ENCODE measurements at places on chromosomes 2 and 18.
A peak's percentile ranks its signal among the peaks of the same experiment; 100 is the strongest.

DNA sequence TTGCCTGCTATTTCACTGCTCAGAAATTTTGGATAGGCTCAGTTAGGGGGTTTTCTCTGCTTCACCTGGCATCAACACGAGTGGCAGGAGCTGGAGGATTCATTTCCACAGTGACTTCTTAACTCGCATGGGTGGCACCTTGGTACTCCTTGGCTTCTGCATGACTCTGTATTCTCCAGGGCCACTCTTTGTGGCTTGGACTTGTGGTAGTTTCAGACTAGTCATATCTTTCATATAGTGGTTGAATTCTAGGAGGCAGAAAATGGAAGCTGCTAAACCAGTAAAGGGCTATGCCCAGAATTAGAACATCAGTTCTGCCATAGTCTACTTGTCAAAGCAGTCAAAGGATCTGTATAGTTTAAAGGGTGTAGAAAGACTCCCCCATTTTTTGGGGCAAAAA is 6.8 kb downstream of the MAIP1 start:
- DNase-seq: no peak

GRCh38 chr2:45714679-45715078 is 63.2 kb downstream of the PRKCE start:
- no peak for DNase-seq

GRCh38 chr2:225270861-225271260 is 128.6 kb upstream of the NYAP2 start:
- peak; percentile 41 for DNase-seq

- DNase-seq: no peak
Observed at GRCh38 chr18:49189772-49190171, 239.0 kb upstream of the SMAD7 start.

DNA sequence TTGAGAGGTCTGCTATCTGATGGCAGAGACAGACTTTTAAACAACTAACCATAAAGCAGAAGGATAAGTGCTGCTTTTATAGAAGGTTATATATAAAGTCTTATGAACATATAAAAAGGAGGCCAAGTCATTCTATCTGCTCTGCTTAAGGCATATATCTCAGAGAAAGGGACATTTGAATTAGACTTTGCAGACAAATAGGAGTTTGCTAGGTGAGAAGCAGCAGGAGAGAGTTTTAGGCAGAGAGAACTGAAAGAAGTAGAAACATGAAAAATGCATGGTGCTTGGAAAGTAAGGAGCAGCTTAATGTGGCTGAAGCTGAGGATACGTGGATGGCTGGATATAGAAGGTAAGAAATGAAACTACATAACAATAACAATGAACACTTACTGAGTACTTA is 65.4 kb downstream of the LYPD1 start:
- no peak for DNase-seq

DNA sequence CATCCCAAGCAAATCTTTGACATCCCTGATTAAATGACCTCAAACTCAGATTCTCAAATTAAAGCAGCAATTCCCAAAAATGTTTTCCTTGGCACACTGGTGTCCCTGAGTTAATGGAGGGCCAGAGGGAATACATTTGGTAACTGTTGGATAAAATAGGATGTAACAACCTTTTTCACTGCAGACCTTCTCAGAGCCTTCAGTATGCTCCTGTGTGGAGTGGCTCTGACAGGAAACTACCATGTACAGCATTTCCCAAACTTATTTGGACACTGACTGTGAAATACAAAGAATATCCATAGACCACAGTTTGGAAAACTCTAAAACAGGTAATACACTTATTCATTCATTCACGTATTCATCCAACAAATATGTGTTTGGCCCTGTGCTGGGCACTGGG is 91.8 kb downstream of the TFCP2L1 start:
- DNase-seq: no peak

GRCh38 chr18:8657873-8658470 is 47.4 kb upstream of the MTCL1 start:
- DNase-seq: no peak

DNA sequence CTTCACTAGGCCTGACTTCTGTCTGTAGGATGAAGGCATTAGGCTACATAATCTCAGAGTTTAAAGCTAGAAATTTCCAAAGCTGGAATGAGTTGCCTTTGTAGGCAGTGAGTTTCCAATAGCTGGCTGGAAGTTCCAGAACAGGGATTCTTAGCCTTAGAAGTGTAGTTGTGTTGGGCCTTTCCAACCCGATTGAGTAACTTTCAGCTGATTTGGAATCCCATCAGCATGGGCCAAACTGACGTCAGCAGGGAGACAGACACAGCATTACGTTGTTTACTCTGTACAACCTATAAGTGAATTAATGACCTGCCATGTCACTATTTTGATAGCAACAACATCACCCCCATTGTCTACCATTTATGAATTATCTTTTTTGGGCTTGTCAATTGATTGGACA is 56.9 kb downstream of the SETBP1 start:
- DNase-seq: no peak

DNA sequence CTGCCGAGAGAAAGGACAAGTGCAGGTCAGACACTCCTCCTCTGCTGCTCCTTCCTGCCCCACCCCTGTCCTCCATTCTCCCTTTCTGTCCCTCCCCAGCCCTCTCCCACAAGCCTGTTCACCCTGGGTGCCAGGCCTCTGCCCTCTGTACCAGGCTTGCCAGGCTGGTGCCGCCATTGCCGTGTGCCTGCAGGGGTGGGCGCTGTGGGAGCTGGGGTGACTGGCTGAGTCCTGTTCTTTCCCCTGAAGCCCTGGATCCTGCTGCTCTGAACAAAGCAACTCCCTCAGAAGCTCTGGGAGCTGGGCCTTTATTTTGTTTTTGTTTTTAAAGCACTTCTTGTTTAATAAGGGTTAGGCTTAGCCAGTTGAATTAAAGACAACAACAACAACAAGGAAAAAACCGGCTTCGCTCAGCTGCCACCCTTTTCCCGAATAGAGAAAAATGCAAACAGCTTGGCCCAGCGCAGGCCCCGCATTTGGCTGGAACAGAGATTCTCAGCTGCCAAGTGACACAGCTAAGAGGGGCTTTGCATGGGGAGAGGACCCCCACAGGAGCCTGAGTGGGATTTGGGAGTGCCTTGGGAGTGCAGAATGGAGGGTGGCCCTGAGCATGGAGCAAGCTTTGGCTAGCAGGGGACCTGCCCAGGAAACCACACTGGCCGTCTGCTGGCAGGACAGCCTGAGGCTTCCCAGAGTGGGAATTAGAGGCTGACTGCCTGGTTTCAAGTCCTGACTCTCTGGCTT is 9.1 kb downstream of the PCARE start:
- DNase-seq: no peak

GRCh38 chr2:221025398-221025797 is 546.7 kb downstream of the EPHA4 start:
- DNase-seq: no peak

DNA sequence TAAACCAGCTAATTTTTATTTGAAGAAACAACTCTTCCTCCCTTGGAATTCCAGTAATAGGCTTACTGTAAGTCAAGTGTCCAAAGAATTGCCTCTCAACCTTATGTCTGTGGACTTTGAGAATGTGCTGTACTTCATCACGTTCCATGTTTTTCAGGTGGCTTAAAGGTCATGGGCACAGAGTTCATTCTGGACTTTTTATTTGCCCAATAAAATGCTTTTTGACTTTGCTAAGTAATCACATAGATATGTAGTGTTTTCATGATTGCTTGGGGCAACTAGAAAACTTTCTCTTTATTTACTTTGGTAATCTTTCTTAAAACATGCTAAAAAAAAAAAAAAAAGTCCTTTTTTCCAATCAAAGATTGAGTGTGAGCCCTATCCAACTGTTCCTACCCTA is 10.4 kb upstream of the DNAH7 start:
- no peak for DNase-seq

DNA sequence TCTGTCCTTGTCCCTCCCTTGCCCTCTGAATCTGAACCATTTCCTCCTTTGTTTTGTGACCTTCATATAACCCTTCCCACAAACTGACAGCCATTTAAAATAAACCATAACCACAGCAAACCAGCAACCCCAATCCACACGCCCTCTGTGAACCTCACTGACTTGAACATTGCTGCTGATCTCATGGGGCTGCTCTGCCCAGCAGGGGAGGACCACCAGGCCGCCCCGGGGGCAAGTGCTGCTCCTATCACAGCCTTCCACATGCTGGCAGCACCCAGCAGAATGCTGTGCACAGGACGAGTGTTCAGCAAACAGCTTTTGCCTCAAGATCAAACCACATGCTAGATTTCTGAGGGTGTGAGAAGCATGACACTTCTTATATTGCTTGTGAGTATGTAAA is 73.9 kb upstream of the UXS1 start:
- peak; percentile 2 for DNase-seq

- DNase-seq: no peak
Observed at GRCh38 chr18:39624961-39625360, 2059.4 kb upstream of the CELF4 start.

- no peak for DNase-seq
Observed at GRCh38 chr2:11795590-11795989, 49.2 kb downstream of the LPIN1 start.

GRCh38 chr18:24810561-24811305 is 350.3 kb downstream of the HRH4 start:
- no peak for DNase-seq

DNA sequence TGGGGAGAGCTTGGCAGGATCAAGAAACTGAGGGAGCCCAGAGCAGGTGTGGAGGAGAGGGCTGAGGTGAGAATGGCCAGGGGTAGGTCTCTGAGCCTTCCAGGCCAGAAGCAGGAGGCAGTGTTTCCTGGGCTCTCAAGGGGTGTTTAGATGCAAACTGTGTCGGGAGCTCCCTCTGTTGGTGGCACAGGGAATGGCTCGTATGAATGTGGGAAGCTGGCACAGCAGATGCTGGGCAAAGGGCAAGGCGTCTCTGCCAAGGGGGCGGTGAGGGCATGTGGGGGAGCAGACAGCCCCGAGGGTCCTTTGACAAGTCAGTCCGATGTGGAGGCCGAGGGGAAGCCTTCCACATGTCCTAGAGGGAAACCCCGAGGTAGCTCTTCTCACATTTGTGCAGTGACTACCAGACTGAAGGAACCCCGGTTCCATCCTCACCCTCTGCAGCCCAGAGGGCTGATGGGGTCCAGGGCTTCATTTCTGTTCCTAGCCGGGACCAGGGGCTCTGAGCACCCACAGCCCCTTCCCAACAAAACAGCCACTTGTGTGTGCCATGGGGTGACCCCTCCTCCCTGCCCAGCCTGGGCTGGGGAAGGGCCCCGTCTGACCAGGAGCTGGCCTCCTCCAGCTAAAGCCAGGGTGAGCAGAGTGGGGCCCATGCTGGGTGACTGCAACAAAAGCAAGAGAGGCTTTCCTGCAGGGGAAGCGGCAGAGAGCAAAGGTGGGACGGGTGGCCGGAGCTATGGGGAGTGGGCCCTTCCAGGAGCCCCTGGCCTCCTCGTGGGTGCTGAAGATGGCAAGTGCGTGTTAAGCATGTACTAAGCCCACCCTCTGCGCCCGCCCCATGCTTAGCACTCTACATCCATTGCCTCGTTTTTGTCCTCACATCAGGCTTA is 103.4 kb downstream of the SEPTIN10 start:
- DNase-seq: peak; percentile 60

DNA sequence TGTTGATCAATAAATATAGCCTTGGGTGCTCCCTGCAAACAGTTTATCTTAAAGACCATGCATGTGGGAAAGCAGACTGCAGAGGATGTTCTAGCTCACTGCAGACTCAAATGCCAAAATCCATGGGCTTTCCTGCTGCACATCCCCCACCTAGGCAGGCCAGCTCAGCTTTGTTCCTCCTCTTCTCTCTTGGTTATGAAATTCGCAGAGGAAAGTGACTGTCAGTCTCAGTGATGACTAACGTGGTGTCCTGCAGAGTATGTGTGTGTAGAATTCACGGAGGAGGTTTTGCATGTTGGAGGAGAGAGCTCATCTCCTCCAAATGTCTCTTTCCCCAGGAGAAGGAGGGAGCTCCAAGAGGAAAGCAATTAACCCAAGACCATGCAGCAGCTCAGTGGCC is 21.4 kb upstream of the KCNS3 start:
- no peak for DNase-seq

DNA sequence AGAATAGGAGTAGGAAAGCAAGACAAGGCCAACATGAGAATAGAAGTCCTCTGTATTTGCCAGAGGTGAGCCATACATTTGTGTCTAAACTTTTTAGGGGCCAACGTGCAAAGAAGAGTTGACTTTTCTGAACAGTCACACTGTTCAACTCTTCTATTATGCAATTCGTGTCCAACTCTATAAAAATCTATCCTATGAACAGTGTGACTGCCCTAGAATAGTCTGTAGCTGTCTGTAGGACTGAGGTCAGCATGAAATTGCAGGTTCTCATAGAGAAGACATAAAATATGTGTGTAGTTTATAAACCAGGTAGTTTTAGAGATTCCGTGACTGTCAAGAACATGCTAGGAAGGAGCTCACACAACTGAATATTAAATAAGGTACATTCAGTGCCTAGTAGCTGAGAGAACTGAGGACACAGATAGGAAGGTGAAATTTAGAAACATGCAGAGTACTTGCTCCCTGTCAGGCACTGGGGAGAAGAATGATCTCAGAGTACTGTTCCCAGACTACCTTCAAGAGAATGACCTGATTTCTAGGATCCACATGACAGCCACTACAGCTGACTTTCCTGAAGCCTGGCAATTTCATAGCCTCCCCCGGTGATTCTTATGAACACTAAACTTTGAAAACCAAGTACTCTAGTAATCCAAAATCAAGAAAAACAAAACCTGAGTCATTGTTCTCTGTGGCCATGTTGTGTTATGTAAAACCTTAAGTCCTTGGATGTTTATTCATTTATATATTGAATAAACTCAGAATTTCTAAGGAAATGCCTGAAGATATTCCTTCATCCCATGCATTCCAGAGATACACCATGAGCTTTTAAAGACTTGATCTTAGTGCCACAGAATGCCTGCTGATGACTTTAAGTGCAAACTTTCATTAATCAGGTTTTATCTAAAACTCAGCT is 201.5 kb upstream of the BOD1L2 start:
- DNase-seq: no peak

GRCh38 chr2:219578811-219579613 is 6.9 kb downstream of the INHA start:
- DNase-seq: no peak

GRCh38 chr2:171512683-171513195 is 9.5 kb upstream of the CYBRD1 start:
- DNase-seq: no peak

DNA sequence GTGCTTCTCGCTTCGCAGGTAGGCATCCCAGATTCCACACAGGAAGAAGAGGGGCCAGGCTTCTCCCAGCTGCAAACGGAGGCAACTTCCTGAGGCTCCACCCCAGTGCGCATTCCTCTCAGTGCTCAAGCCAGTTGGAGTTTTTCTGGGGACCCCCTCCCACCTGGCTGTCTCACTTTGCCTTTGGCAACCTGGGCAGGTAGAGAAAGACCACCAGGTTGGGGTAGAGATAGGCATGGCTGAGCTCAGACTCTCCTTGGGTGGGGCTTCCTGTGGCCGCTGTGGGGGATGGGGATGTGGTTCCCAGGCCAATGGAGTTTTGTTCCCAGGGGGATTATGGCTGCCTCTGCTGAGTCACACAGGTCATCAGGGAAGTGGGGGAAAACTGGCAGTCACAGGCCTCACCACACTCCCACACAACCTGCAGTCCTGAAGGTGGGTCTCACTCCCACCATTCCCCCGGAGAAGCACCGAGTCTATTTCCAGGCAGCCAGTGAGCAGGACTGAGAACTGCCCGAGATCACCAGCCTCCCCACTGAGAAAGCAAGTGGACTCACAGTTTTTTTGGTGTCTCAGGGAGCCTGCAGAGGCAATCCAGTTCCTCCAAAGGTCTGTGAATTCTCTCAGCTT is 38.1 kb downstream of the SLC39A10 start:
- no peak for DNase-seq
